ENCODE measurements at places on chromosomes 5 and 9. TPM values are rescaled to one million over a fixed set of nuclear protein-coding genes. Genes with fewer than 3 reads are reported as not detected.

DNA sequence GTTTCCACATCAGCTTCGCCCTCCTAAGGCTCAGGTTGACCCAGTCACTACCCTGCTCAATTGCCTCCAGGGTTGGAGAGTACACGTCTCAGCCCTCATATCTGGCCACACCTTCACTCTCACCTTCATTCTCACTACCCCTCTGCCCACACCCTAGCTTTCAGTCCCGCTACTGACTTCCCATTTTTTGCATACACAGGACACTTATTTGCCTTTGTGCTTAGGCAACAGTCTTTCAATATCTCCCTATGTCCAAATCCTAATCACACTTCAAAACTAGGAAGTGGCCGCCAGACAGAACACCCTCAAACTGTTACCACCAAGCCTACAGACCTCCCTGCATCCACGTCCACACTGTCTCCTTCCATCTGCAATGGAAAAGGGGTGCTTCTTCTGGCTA lies 10.9 kb downstream of the MCTP1 start:
- H3K4me3 ChIP-seq: no peak overlapping the region
- no peak for DNase-seq
- H3K36me3 ChIP-seq: no peaks in the 10 kb centered on the region
- H3K27ac ChIP-seq: no peak overlapping the region
- H3K4me1 ChIP-seq: no peaks in the 10 kb centered on the region
- peaks cover 43% of the 10 kb centered on the region for H3K27me3 ChIP-seq

- peaks cover 71% of the 10 kb centered on the region for H3K27me3 ChIP-seq
- no peak overlapping the region for H3K4me3 ChIP-seq
- no peaks in the 10 kb centered on the region for H3K36me3 ChIP-seq
- DNase-seq: no peak
Measured at GRCh38 chr9:37056046-37056920, 22.2 kb upstream of the PAX5 start.

DNA sequence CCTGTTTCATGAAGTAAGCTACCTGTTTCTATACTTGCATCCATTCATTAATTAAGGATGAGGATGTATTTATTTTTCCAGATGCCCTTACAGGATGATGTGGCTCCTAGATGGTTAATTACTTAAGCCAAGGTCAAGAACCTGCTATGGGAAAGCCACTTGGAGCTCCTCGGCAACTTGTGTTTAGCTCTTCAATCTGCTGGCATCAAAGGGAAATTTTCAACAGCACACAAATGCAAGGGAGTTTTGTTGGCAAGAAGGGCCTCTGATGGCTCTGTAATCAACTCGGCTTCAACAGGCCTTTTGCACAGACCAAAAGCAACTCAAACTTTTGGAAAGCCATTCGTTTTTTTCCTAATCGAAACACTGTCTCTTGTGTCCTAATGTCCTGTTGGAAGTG lies 125.3 kb downstream of the EFNA5 start:
- no peaks in the 10 kb centered on the region for H3K27me3 ChIP-seq
- no peak overlapping the region for H3K4me3 ChIP-seq
- no peak for DNase-seq
- H3K27ac ChIP-seq: peak overlapping the region; percentile 22
- H3K36me3 ChIP-seq: no peaks in the 10 kb centered on the region

- no peaks in the 10 kb centered on the region for H3K27me3 ChIP-seq
- DNase-seq: no peak
- no peaks in the 10 kb centered on the region for H3K4me1 ChIP-seq
- H3K36me3 ChIP-seq: no peaks in the 10 kb centered on the region
Measured at GRCh38 chr5:131068893-131069643, 96.0 kb downstream of the HINT1 start.

GRCh38 chr5:73321757-73322436 lies 126.7 kb downstream of the FOXD1 start:
- H3K27me3 ChIP-seq: peaks cover 83% of the 10 kb centered on the region
- no peak for DNase-seq
- no peaks in the 10 kb centered on the region for H3K36me3 ChIP-seq
- H3K27ac ChIP-seq: no peak overlapping the region
- no peak overlapping the region for H3K4me3 ChIP-seq

- no peaks in the 10 kb centered on the region for H3K36me3 ChIP-seq
- no peaks in the 10 kb centered on the region for H3K27me3 ChIP-seq
- no peak overlapping the region for H3K27ac ChIP-seq
- peaks cover 5% of the 10 kb centered on the region for H3K4me1 ChIP-seq
- no peak for DNase-seq
- H3K4me3 ChIP-seq: no peak overlapping the region
Measured at GRCh38 chr5:135230251-135230925, 168.6 kb downstream of the MACROH2A1 start.

The PTPRD gene
- total RNA-seq: 6.7 TPM

The QSOX2 gene
- total RNA-seq: 7.6 TPM
